AML-193 (cell line): ENCODE measurements at places on chromosomes 4 and X.
A peak's percentile ranks its signal among the peaks of the same experiment; 100 is the strongest.

GRCh38 chr4:112411781-112412550, 104.0 kb downstream of the NEUROG2 start:
- DNase-seq, result no peak

- peak; percentile 46 for DNase-seq
These were observed 38.2 kb downstream of the HPGDS start for GRCh38 chr4:94304365-94304971.

DNA sequence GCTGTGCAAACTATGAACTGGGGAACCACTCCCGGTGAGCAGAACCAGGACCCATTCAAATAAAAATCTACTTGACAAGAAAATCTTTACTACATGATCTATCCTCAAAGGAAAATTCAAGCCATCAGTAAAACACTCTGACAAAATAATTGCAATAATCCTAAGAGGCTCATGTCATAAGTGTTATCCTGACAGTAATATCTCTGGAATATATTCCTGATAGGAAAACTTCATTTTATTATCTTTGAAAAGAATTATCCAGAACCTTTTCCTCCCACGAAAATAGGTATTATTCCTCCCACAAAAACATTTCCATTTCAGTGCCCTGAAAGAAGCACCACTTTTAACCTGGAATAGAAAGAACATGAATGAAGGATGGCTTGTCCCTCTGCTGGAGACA, 357.7 kb upstream of the PCDH7 start:
- DNase-seq, result no peak

DNA sequence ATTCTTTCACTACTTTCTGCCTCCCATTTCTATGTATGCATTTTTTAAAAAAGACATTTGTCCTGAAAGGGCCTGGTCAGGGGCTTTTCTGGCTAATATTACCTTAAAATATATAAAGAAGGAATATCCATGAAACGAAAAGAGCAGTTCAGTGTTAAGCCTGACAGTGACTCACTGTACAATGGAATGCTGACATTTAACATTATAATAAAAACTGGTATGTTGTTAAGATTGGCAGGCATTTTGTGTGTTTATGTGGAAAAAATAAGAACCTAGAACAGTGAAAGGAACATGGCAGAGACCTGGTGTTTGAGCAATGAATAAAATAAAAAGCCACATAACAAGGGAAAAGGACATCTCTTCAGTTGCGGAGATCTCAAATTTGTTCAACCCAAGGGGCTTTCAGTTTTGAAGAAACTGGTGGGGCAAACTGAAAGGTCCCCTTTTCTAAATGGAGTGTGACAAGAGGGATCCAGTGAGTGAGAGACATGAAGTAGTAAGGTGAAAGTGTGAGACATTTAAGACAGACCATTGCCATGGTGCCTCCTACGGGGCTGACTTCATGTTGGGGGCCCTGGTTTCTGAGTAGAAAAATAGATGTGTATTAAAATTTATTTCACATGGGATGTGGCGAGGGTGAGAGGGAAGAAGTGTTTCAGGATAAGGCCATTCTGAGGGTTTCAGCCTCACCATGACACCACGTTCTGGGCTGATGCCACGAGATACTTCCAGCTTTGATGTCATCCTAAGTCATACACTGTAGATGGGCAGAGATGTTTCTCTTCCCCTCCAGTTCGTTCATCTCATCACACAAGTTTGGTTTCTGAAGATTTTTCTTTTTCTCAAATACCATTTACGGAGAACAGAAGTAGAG, 324.9 kb downstream of the PPP3CA start:
- DNase-seq, result no peak

GRCh38 chr4:182869697-182870096, 47.5 kb downstream of the DCTD start:
- DNase-seq, result no peak

GRCh38 chr4:99352602-99353537, at the start of gene ADH1C:
ADH1C (minus strand) TSS chr4:99352746; CDS start chr4:99352675, 71 bp downstream.
- DNase-seq, result no peak

DNA sequence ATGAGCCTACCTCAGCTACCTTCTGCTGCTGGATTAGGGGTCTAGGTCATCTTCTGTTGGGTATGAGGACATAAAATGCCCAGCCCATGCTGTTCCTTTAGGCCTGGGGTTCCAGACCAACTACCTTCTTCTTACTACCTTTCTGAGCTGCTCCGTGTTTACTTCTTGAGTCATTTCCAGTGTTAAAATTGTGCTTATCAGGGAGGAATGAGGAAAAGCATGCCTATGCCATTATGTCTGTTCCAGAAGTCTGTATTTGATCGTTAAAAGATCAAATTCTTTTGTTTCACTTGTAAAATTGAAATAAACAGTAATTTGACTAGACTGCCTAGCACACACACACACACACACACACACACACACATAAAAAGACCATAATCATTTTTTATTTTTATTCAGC, 1912.7 kb upstream of the TENM3 start:
- DNase-seq, result no peak

DNA sequence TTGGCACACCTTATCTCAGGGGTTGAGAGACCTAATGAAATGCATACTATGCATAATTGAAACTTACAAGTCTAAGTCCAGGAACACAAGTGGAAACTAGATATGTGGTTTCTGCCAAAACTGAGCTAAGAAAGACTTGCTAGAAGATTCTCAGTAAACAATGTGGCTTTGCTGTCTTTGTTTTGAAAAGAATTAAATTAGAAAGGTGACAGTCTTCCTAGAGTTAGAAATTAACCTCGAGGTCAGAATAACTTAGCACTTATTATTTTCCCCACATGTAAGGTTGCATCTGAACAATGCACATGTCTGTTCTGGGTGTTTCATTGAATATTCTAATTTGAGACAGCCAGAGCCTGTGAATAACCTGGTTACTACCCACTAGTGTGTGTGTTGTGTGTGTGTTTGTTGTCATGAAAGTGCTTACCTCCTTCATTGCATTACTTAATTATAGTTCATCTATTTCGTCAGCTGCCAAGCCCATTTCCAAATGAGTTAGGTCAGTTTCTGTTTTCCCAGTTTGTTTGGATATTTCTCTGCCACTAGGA, 1.5 kb downstream of the EREG start:
- peak; percentile 10 for DNase-seq

DNA sequence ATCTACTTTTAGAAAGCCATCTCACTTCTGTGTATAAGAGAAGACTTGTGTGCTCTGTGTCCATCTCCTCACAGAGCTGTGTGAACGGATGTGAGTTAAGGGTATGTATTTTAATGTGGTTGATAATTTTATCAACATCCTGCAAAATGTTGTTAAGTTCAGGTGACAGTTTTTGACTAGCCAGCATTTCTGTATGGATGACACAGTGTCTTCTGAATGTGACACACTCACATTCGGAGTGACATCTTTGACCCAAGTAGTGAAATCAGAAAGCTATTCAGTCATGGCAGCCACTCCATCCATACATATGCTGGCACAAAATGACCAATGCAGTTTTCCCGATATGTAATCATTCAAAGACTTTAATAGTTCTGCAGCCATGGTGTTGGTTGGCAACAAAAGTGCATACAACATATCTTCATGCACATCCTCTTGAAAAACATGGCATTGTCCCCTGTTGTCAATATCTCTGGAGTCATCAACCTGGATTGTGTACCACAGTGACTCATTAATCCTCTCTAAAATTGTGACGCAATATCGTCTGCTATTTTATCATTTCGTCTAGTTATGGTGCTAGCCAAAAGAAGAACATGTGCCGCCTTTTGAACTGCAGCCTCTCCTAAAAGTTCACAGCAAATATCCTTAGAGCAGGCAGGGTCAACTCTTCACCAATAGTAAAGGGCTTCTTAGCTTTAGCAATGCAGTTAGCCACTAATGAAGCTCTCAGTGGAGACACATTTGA, 6.8 kb upstream of the FGF2 start:
- DNase-seq, result no peak

GRCh38 chr4:174278467-174278866, 5.0 kb downstream of the FBXO8 start:
- no peak for DNase-seq

DNA sequence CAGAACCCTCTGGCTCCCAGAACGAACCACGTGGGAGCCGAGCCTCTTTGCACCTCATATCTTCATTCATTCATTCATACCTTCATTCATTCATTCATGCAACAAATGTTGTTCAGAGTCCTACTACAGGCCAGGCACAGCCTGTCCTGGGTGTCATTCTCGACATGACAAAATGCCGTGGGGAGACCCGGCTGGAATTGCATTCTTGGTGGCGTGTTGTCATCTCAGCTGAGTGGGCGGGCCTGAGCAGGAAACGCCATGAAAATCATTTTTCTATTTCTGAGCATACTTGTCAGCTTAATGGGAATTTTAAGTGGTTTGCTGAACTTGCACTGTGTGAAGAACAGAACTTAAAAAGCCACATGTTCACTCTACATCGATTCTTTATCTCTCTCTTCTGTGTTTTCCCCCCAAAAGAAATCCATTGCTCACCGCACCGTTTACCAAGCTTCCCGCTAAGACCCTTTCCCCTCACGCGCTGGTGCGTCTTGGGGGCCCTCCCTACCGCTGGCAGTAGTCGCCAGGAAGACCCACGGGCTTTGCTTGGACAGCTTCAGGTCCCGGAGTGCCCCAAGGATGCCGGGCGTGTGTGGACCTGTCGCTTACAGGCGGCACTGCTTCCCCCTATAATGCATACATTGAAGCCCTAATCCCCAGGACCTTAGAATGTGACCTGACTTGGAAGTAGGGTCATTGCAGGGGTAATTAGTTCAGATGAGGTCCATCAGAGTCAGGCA, 41.6 kb upstream of the HMX1 start:
- no peak for DNase-seq

DNA sequence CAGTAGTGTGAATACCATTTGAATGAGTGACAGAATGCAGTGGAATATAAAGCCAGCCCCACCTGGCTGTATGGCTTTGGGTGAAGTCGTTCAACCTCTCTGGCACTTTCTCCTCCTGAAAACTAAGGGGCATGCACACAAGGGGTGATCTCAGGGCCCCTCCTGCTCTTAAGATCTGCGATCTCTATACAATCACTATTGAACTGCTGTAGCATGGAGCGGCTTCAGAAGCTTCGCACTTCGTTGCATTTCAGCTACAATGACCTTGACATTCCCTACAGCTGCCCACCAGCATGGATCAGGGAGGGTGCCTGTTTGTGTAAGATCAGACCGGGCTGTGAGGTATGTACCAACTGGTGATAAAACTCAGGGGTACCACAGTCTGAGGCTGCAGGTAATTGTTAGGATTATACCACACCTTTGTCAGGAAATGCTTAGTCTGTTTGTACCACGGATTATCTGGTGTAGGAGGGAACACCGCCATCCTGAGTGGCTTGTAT, 85.2 kb downstream of the AASDH start:
- DNase-seq, result no peak

DNA sequence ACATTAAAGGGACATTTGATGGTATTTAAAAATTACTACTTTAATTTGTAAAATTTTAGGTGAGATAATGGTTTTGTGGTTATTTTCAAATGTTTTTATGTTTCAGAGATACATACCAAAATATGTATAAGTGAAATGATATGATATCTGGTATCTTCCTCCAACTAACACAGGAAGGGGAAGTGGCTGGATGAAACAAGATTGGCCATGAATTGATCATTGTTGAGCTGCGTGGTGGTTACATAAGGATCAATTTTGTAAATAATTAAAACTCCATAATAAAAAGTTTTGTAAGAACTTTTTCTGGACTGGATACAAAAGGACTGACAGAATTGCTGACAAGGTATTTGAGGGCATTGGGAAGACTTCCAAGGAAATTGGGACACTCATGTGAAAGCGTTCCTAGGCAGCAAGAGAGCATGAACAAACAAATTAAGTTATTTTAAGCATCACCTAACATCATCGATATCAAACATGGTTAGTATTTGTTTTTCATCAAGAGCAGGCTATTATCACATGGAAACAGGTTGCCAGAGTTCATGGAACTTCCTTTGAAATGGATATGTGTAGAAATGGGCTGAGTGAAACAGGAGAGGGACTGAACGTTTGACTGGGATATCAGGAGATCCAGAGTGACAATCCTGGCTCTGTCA, 4.4 kb upstream of the PGM2 start:
- no peak for DNase-seq

- DNase-seq, result peak; percentile 41
These were observed 58.0 kb downstream of the FGF16 start for GRCh38 chrX:77505227-77505626.

- no peak for DNase-seq
These were observed 219.6 kb downstream of the SNCA start for GRCh38 chr4:89617317-89617716.

DNA sequence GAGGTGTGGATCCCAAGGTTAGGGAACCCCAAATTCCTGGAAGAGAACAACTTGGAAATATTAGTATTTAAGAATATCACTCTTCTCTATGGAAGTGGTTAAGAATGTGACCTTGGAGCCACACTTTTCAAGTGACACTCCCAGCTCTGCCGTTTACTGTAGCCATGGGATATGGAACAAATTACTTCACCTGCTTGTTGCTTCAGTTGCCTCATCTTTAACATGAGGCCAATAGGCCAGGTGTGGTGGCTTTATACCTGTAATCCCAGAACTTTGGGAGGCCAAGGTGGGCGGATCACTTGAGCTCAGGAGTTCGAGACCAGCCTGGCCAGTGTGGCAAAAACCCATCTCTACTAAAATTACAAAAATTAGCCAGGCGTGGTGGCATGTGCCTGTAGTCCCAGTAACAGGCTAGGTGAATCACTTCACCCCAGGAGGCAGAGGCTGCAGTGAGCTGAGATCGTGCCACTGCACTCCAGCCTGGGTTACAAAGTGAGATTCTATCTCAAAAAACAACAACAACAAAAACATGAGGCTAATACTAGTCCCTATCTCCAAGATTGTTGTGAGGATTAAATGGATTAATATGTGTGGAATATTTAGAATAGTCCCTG, 13.0 kb downstream of the IL13RA1 start:
- DNase-seq, result no peak

DNA sequence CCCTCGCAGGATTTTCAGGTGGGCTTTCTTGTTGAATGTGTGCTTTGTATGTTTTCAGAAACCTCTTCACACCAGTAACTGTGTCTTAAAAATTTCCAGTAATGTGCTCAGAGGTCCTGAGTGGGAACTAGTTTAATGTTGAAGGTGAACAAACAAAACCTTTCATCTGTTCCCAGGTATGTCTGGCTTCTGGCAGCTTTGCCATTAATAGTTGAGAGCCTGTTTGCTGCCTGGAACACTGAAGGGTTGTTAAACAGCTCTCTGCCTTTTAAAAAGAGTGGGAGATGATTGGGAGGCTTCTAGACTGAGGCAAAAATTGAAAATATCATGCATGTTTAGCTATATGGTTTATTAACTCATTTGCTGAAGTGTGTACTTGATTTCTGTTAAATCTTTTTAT, 161.2 kb upstream of the AGTR2 start:
- DNase-seq, result no peak

- DNase-seq, result no peak
These were observed 117.0 kb downstream of the DHRSX start for GRCh38 chrX:2383735-2384134.

DNA sequence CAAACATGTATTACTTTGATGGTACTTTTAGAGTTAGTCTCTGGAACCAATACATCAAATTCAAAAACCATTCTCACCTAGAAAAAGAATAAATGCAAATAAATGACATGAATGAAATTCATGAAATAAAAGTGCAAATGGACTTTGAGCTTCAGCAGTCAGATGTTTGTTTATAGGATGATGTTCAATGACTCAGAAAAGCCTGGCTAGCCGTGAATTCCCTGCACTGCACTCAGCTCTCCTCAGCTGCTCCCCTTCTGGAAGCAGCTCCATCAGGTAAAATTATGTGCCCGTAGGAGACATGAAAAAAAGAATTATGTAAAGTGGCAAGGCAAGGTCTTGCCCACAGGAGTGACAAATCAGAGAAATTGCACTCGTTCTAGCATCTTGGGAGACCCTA, 390.6 kb downstream of the GPM6A start:
- DNase-seq, result no peak

GRCh38 chr4:37392521-37393255, 148.1 kb downstream of the NWD2 start:
- DNase-seq, result peak; percentile 36

- no peak for DNase-seq
These were observed 83.6 kb upstream of the TTC29 start for GRCh38 chr4:147029296-147029695.
